ENCODE measurements at places on chromosomes 6 and 20. TPM values are rescaled to one million over a fixed set of nuclear protein-coding genes. Genes with fewer than 3 reads are reported as not detected.

GTSF1L gene
- not detected for total RNA-seq

- no peak for DNase-seq
Measured at GRCh38 chr6:168964138-168964835, 289.4 kb downstream of the THBS2 start.

- no peak for DNase-seq
Measured at GRCh38 chr20:20210327-20210726, 157.6 kb upstream of the INSM1 start.

DNA sequence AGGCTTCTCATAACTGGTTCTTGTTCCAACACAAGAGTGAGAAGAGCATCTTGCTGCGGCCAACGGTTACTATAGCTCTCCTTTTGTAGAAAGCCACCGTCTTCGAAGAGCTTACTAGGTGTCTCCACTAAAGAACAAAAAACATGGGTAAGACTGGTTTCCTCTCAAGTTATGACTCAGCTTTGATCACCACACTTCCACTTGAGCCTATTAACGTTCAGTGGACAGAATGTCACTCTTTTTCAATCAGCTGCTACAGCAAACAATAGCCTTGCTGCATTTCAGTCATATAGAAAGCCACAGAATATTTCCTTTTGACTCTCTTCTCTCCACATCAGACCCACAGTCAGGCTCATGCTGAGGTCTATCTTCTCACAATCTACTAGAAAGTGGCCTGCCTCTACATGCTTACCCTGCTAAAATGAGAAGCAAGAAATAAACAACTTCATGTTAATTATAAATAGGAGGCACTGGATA lies 243.5 kb upstream of the PREP start:
- no peak for DNase-seq

DNA sequence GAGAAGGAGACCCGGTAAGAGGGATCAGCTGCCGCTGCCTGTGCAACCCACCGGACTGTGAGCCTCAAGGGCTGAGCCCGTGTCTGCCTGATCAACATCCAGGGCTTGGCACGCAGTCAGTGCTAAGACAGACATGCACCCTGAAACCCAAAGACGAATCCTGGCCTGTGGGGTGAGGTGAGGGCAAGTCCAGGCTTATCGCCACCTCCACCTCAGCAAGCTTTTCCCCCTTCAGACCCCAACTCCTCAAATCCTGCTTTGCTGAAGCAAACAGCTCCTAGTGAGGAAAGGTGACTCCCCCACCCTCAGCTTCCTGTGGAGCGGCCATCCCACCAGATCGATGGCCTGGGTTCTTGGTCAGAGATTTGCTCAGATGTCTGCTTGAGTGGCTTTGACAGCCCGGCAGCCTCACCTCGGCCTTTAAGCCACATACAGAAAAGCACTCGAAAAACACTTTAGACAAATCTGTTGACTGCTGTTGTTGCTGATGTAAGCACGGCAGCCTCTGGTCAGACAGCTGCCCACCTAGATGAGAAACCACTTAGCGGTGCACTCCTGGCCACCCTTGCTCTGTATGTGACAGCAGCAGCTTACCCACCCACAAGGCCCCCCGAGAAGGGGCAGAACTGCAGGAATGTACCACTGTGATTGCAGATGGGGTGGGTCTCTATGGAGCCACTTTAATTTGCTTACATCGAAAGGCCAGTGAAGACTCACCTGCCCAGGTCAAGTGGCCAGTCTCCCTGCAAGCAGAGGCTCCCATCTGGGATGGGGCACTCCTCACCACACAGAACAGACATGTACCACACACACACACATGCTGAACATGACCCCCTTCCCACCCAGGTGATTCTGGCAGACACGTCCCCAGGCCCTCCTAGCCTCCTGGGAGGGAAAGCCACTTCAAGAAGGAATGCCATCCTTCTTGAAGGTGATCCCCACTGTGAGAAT lies 14.8 kb downstream of the MTCH1 start:
- no peak for DNase-seq

GRCh38 chr6:11253594-11253993 lies 21.1 kb upstream of the NEDD9 start:
- DNase-seq, result no peak

DNA sequence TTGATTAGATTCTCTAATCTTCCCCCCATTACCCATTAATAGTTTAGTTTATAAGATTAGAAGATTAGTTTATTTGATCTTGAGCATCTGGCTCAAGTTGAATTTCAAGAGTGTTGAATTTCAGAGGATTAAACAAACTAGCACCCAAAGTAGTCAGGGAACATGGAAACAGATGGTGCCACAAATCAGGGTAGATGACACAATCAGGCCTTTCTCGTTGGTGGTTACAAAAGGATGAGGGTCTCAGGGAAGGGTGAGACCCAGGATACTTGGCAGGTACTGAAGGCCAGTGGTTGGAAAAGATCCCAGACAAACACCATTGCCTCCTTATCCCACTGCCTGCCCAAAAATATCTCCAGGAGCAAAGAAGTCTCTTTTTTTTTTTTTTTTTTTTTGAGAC lies 29.5 kb upstream of the ADGRF1 start:
- DNase-seq, result no peak

- no peak for DNase-seq
Measured at GRCh38 chr6:136749359-136749997, 42.8 kb downstream of the MAP3K5 start.

HDGFL1 gene
- not detected for total RNA-seq

GRCh38 chr6:16849280-16849987 lies 88.2 kb upstream of the ATXN1 start:
- DNase-seq, result no peak

DNA sequence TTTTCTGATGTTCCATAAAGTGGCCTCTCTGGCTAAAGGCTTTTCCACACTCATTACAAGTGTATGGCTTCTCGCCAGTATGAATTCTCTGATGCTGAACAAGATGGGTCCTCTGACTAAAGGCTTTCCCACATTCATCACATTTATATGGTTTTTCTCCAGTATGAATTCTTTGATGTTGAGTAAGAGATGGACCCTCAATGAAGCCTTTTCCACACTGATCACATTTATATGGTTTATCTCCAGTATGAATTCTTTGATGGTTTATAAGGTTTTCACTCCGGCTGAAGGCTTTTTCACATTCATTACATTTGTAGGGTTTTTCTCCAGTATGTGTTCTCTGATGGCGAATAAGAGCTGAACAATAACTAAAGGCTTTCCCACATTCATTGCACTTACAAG lies 20.4 kb downstream of the ZNF184 start:
- DNase-seq, result no peak

- no peak for DNase-seq
Measured at GRCh38 chr6:39206250-39206721, 23.0 kb downstream of the KCNK5 start.

GRCh38 chr6:71979911-71980310 lies 93.6 kb downstream of the RIMS1 start:
- no peak for DNase-seq

GRCh38 chr6:119158057-119158848 lies 79.8 kb upstream of the FAM184A start:
- no peak for DNase-seq
